ENCODE measurements at places on chromosomes 13 and 19.

- no peak for DNase-seq
Measured at GRCh38 chr13:39462428-39462827, 140.6 kb downstream of the LHFPL6 start.

DNA sequence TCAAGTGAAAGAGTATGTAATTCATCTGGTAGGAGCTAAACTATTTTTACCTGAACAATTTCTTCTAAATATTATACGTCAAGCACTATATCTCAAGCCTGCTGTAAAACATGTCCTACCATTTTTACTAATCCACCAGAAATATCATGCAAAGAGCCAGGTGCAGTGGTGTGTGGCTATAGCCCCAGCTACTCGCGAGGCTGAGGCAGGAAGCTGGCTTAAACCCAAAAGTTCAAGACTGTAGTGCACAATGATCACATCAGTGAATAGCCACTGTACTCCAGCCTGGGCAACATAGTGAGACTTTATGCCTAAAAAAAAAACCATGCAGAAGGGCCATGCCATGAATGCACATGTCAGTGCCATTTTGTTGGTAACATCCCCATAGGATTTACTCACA lies 20.7 kb upstream of the CLN5 start:
- no peak for DNase-seq

- no peak for DNase-seq
Measured at GRCh38 chr19:45145270-45146189, 15.3 kb downstream of the NKPD1 start.

GRCh38 chr13:26977541-26977940 lies 194.1 kb downstream of the USP12 start:
- no peak for DNase-seq

DNA sequence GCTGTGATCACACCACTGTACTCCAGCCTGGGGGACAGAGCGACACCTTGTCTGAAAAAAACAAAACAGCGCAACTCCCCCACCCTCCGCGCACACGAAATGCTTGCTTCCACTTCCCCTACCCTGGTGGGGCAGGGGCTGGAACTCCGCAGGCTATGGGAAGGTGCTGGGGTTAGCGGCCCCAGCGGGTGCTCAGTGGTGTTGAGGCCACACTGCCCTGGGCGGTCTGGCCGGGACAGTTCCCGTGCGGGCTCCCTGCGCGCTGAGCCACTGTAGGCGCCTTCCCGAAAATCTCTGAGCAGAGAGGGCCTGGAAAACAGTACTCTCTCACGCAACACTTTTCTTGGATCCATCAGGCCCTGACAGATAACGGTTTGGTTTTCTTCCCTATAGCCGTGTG lies 1.1 kb upstream of the WTIP start:
- no peak for DNase-seq

DNA sequence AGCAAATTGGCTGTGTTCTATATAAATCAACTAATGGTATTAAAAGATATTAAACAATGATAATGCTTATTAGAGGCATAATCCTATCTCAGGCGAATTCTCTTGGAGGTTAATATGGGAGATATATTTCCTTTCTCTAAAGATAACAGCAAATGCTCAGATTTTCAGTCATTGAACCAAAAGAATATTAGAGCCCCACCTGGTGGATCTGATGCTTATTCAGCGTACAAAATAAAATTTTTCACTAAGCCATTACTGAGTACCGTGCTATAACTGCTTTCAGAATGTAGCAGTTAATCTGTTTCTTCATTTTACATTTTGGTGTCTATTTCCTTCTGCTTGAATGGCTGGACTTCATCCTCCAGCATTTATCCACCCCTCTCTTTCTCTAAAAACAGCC lies 143.3 kb upstream of the IPO5 start:
- DNase-seq, result no peak

GRCh38 chr19:53424968-53425597 lies 6.7 kb upstream of the ZNF761 start:
- DNase-seq, result peak; percentile 34

GRCh38 chr19:51047031-51047335 lies 12.2 kb upstream of the KLK12 start:
- no peak for DNase-seq

DNA sequence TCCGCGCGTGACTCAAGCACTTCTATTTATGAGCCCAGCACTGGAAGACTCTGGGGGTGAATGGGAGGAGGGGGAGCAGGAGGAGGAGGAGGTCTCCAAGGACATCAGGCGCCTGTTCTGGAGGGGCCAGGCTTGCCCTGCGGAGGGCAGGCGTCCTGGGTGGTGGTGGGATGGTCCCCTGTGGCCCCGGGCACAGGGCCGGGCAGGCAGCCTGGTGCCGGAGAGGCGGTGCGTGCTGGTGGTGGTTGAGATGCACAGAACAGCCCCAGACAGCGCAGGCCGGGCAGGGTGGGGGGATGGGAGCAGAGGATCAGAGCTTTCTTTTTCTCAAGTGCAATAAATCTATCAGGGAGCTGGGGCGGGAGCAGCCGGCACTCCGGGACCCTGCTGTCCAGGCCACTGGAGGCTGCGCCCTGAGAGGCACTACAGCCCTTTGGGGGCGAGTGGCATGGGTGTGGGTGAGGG lies 14.0 kb downstream of the NKPD1 start:
- no peak for DNase-seq

DNA sequence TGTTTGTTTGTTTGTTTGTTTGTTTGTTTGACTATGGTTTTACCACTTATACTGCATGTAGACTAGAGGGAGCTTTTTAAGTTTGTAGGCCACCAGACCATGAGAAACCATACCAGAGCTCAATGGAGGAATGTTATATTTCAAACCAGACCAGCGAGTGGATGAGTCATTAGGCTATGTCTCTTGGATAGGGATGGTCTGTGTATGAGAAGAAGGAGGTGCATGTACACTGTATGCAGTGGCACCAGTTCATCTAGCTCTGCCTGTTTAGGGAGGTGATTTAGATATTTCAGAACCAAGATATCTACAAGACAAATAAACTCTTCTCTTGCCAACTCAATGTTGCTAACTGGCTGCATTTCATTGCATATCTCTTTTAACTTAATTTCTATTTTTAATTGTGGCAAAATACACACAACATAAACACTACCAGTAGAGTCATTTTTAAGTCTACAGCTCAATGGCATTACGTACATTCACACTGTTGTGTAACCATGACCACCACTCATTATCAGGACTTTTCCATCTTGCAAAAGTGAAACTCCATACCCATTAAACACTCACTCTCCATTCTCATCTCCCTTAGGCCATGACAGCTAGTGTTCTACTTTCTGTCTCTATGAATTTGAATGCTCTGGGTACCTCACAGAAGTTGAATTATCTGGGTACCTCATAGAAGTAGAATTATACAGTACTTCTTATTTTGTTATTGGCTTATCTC lies 29.2 kb downstream of the SYDE1 start:
- DNase-seq, result no peak

- peak; percentile 28 for DNase-seq
Measured at GRCh38 chr13:39776439-39776838, 121.0 kb downstream of the COG6 start.

GRCh38 chr13:98978280-98978679 lies 416 bp upstream of the DOCK9 start:
- DNase-seq, result no peak

DNA sequence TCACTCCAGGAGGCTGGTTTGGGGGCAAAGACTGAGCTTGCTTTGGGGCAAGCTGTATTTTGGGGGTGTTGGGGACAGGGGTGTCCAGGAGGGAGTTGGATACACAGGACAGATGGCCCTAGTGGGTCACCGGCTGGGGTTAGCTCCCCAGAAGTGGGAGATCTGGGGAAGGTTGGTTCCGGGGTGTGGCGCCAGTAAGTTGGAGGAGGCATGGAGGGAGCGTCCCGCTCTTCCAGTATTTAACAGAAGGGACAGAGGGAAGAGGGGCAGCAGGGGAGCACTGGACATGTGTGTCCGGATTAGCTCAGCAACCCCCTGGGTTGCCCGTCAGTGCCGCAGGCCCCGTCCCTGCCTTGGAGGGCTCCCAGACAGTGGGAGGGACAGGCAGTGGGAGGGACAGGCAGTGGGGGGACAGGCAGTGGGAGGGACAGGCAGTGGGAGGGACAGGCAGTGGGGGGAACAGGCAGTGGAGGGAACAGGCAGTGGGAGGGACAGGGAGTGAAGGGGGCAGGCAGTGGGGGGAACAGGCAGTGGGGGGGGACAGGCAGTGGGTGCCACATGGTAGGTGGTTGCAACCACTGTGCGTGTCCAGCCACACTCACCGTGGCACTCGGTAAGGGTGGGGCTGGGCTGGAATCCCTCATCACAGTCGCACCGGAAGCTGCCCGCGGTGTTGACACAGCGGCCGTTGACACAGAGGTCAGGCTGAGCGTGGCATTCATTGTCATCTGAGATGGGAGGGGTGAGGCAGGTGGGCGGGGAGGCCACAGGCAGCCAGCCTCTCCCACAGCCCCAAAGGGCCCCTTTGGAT lies 33.2 kb downstream of the CCL25 start:
- no peak for DNase-seq

GRCh38 chr13:105089858-105090643 lies 1445.4 kb downstream of the EFNB2 start:
- no peak for DNase-seq

DNA sequence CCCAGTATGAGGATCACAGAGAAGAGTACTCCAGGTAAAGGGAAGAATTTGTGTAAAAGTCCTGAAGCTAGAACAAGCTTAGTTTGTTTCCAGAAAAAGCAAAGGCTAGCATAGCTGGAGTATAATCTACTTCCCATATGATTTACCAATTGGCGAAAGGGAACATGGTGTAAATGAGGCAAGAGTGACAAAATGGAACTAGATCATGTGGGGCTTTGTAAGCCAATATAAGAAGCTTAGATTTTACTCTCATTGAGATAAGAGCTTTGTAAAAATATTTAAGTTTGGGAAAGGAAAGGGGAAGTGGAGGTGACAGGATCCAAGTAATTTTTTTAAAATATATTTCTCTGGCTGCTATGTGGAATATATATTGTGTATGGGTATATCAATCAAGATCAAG lies 234.9 kb downstream of the KCTD12 start:
- no peak for DNase-seq

DNA sequence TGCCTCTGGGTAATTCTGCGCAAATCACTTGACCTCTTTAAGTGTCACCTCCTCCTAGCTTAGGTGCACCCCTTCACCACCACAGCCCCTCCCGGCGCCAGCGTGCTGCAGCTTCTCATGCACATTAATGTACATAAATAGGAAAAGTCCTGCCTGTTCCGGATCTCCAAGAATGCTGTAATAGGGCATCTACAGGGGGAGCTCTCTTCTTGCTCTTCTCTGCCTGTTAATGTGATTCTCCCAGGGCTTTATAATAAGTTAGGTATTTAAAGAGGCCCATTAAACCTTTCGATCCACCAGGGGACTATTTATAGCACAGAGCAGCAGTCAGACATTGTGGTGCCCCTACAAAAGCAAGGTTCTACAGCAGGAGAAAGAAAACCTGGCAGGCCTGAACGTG lies 35.3 kb downstream of the SOX1 start:
- no peak for DNase-seq

DNA sequence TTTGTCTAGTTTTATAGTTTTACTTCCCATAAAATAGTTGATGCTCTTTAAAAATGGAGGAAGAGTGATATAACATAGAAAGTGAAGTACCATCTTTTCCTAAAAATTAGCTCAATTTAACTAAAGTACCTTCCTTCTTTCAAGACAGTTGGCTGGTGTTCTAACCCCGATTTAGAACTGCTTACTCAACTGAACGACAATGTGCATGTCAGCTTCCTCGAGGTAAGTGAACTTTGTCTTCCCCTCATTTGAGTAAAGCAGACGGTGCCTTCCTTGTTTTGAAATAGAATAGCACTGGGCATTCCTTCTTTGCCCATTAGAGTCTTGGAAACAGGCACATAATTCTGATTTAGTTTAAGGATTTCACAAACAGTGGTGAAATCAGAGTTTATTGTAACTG lies 1519.2 kb downstream of the EFNB2 start:
- DNase-seq, result no peak

- no peak for DNase-seq
Measured at GRCh38 chr13:31051999-31052398, 109.7 kb downstream of the HSPH1 start.

DNA sequence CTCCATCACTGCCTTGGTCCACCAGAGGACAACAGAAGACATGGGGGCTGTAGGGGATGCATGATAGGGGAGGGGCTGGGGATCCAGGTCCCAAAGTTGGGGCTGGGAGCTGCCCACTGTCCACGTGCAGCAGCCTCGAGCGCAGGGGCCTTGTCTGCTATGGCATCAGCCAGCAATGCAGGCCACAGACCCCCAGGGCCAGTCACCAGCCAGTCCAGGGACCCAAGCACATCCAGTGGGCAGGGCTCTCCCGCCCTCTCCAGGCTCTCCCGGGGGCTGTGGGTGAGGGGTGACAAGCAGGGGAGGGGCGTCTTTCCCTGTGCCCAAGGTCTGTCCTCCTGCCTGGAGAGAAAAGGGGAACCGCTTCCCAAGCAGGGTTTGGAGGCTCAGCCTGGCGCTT lies 32.8 kb downstream of the PEPD start:
- DNase-seq, result no peak

DNA sequence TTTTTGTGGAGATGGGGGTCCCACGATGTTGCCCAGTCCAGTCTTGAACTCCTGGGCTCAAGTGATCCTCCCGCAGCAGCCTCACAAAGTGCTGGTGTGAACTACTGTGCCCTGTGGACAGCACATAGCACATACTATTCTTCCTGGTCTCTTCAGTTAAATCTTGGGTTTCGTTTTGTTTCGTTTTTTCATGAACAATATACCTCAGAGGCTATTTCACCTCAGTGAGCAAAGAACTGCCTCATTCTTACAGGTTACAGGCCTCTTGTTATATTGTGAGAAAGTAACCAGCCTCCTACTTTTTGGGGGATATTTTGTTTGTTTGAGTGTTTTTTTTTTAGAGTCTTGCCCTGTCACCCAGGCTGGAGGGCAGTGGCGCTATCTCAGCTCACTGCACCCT lies 1.3 kb upstream of the C3 start:
- no peak for DNase-seq

GRCh38 chr19:49359851-49360820 lies 2.1 kb downstream of the TEAD2 start:
- no peak for DNase-seq

GRCh38 chr13:90108547-90108946 lies 1238.9 kb upstream of the MIR17HG start:
- no peak for DNase-seq

DNA sequence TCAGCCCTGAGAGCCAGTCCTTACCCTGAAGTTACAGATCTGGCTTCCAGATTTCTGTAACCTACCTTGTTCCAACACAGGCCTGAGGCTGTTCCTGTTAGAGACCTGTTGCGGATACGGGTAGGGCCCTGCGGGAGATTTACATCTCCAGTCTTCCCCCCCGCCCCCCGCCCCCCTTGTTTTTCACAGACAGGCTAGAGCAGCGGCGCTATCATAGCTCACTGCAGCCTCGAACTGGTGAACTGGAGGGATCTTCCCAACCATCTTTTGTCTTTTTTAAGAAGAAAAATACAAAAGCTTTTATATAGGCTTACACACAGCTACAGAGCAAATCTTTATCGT lies 10.6 kb upstream of the CEACAM21 start:
- no peak for DNase-seq
